Left colon (tissue), 2 donors: ENCODE measurements at places on chromosomes 2 and 18.

DNA sequence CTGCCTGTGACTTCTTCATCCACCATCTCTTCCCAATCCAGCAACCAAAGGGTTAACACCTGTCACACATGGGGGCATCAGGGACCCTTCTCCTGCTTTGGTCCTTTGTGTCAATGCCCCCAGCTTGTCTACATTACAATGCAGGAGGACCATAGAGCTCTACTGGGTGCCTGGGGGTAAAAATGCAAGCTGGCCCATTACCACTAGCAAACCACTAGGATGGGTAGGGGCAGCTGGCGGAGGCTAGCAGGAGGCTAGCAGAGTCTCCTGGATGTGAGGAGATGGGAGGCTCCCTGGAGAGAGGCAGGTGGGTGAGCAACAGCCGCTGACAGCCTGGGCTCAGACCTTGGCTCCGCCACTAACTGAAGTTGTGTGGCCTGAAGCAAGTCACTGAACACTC is 153.4 kb upstream of the SKOR2 start:
- no peak for DNase-seq

DNA sequence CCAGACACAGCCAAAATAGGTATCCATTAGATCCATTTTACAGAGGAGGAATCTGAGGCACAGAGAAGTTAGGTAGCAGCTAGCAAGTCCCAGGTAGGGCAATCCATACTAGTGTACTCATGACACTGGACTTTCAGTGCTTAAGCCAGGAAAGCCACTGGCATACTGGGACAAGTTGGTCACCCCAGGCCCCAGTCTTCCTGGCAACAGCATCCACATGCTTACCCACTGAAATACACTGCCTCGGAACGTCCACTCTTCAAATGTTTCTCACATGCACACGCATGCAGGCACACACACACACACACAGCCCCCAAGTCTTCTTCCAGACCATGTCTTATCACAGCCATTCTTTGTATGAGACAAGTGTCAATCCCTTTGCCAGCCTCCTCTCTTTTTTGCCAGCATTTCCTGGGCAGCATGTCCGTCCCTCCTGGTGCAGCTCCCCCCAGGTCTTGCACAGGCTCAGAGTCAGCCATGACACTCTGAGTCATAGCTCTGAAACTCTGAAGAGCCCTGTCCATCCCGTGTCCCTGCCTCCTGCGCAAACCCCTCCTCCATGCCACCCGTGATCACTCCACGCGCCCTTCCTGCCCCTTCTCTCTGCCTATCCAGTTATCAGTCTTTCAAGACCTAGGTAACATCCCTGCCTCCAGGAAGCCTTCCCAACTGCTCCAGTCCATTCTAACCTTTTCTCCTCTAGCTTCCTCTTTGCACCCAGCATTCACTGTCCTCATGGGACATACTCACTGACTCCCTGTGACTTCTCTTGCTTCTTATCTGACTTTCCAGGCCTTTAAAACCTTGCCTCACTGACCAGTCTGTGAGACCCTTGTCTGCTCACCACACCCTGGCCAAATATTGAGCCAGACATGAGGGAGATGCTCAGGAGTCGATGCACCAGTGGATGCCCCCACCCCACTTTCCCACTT is 10.9 kb upstream of the TEX261 start:
- DNase-seq = no peak

- no peak for DNase-seq
These were observed 36.0 kb downstream of the DPYSL5 start for GRCh38 chr2:26883956-26884355.

GRCh38 chr2:134683561-134684112 is 35.2 kb downstream of the TMEM163 start:
- no peak for DNase-seq

- no peak for DNase-seq
These were observed 175.3 kb upstream of the LRP1B start for GRCh38 chr2:142306131-142306530.

DNA sequence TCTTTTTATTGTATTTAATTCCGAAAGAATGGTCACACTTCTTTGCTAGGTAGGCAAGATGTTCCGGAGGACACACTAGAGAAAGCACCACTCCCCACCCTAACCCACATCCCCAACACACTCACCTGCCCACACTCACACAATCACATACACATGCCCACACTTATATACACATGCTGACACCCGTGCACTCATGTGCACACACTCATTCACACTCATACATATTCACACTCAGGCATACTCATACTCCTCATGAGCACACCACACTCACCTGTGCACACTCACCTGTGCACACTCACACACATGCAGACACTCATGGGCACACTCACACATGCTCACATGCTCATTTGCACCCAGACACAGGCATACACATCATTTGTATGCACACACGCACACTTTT is 21.4 kb downstream of the DIPK1C start:
- no peak for DNase-seq

- no peak for DNase-seq
These were observed 286.5 kb upstream of the SYT4 start for GRCh38 chr18:43563780-43564179.

GRCh38 chr2:112958428-112959108 is 19.2 kb upstream of the IL36G start:
- DNase-seq = peak; percentile 11

DNA sequence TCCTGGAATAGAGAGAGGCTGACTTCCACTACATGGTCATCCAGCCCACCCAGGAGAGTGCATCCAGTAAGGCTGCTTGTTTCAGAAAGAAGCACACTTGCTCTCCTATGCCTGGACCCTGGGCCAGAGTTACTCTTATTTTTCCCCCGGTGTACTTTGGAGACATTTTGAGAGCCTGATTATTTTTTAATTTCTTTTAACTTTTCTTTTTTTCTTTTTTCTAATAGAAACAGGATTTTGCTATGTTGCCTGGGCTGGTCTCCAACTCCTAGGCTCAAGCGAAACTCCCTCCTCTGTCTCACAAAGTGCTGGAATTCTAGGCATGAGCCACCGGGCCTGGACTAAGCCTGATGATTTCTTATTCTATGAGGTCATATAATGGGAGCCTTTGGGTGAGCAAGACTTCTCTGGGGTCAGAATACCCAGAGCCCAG is 62.2 kb downstream of the RPL37A start:
- no peak for DNase-seq

DNA sequence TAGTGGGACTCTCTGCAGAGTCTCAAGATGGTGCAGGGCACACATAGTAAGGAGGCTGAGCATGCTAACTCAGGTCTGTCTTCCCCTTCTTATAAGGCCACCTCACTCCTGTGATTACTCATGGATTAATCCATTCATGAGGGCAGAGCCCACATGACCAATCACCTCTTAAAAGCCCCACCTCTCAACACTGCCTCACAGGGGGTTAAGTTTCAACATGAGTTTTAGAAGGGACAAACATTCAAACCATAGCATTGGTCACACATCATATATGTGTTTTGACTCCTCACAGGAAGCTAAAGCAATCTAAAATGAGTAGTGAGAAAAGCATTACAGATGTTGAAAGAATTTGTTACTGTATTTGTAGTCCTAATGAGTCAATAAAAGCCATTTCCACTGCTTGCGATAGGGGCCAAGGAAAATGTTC is 57.5 kb downstream of the DTNA start:
- no peak for DNase-seq
